ENCODE measurements at places on chromosomes 2 and 18.

DNA sequence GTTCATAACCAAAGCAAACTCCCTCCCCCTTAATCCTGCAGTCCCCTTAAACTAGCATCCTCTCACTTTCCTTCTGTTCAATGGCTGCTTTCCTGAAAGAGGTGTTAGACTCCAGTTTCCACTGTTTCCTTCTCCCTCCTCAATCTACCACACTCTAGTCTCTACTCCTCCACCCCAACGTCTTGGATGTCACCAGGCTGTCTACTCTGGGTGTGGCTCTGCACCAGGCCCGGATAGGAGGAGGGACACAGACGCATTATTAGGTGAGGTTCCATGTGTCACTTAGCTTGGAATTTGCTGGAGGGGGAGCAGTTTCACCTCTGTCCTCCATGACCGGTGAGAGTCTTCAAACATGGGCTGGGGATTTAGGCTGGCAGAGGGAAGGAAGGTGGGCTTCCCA is 61.3 kb downstream of the MTHFD2 start:
- no peaks in the 10 kb centered on the region for H3K4me1 ChIP-seq
- no peaks in the 10 kb centered on the region for H3K36me3 ChIP-seq
- DNase-seq = no peak
- no peak overlapping the region for H3K4me3 ChIP-seq

- no peaks in the 10 kb centered on the region for H3K4me1 ChIP-seq
- H3K27ac ChIP-seq = no peak overlapping the region
- no peak overlapping the region for H3K4me3 ChIP-seq
- no peaks in the 10 kb centered on the region for H3K27me3 ChIP-seq
- H3K36me3 ChIP-seq = no peaks in the 10 kb centered on the region
Observed at GRCh38 chr18:69878213-69878933, 69.3 kb downstream of the CD226 start.

DNA sequence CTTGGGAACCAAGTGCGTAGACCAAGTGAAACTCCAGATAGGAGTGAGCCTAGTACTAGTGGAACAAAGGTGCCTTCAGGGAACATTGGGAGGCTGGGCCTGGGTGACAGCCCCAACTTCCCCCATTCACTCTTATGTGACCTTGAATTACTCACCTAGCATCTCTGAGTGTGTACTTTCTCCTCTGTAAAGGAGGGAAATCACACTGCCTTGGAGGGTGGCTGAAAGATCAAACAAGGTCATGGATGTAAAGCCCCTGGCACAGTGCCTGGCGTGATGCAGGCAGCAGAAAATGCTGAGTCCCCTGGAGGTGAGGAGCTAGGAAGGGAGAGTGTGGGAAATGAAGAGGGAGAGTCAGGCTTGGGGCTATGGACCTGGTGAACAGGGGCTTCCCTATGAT is 45.9 kb downstream of the MARCO start:
- no peaks in the 10 kb centered on the region for H3K27me3 ChIP-seq
- H3K36me3 ChIP-seq = no peaks in the 10 kb centered on the region
- H3K4me1 ChIP-seq = no peaks in the 10 kb centered on the region
- DNase-seq = no peak
- H3K4me3 ChIP-seq = no peak overlapping the region

DNA sequence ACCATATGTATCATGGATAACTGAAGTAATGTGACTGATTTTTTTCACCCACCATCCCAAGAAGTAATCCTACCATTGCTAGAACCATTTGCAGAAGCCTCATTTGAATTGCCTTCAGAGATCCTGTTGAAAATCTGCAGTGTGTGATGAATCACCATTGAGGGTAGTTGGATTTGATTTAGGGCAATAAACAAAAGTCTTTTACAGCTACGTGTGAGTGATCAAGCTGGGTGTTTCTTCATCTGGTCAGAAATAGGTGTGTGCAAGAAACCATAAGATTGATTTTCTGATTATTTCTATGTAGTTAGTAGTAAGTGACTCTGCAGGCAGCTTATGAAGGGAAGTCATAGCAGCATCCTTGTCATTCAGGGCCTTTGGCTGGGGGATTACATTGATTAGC is 159.6 kb downstream of the MGAT5 start:
- peaks cover 21% of the 10 kb centered on the region for H3K4me1 ChIP-seq
- H3K27ac ChIP-seq = peak overlapping the region; percentile 82
- no peak overlapping the region for H3K4me3 ChIP-seq
- no peak for DNase-seq
- no peaks in the 10 kb centered on the region for H3K36me3 ChIP-seq
- no peaks in the 10 kb centered on the region for H3K27me3 ChIP-seq

DNA sequence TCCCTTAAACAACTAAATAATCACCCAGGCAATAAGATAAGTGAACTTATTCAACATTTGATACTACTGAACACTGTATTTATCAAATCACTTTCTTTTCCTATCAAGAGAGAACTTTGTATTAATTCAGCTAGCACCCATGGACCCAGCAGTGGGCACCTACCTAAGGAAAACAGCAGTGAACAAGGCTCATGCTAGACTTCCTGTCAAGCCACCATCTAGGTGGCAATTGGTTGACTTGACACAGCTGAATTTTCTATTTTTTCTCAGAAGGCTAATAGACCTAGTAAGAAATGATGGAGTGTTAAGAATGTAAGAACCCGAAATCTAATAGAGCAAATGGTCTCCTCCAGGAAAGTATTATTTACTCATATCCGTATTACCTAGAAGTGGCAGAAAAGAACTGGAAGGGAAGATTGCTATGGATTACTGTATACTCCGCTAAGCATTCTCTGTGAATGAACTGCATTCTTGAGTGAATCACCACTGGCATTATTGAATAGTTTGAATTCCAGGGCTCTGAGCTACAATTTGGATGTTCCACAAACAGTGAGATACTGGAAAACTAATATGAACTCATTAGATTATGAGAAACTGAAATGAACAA is 988.2 kb upstream of the CDH2 start:
- H3K36me3 ChIP-seq = no peaks in the 10 kb centered on the region
- H3K27ac ChIP-seq = no peak overlapping the region
- no peak for DNase-seq
- H3K27me3 ChIP-seq = no peaks in the 10 kb centered on the region
- H3K4me1 ChIP-seq = peaks cover 8% of the 10 kb centered on the region
- no peak overlapping the region for H3K4me3 ChIP-seq

DNA sequence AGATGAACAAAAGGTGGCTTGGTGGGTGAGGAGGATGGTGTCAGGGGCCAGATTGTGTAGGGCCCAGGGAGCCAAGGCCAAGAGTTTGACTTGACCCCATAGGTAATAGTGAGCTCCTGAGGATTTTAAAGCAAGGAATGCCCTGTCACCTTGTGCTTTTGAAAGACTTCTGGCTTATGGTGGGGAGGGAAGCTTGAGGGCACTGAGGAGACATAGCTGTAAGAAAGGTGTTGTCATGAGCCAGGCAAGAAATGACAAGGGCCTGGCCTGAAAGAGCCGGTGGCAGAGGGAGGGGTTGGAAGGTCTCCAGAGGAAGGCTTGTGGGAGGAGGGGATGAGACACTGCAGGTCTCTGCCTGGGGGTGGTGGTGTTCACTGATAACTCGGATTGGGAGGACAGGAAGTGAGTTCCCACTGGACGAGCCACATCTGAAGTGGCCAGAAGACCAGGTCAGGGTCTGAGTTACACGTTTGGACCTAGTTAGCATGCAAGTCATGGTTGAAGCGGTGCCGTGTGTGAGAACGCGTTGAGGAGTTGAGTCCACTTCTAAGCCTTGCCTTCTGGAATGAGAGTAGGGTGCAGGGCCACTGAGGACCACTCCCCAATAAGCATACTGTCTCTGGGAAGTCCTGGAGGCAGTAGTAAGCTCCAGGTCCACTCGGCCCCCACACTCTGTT is 64.3 kb downstream of the TET3 start:
- no peak overlapping the region for H3K4me3 ChIP-seq
- H3K27ac ChIP-seq = no peak overlapping the region
- no peaks in the 10 kb centered on the region for H3K4me1 ChIP-seq
- H3K36me3 ChIP-seq = peaks cover 37% of the 10 kb centered on the region
- no peaks in the 10 kb centered on the region for H3K27me3 ChIP-seq

DNA sequence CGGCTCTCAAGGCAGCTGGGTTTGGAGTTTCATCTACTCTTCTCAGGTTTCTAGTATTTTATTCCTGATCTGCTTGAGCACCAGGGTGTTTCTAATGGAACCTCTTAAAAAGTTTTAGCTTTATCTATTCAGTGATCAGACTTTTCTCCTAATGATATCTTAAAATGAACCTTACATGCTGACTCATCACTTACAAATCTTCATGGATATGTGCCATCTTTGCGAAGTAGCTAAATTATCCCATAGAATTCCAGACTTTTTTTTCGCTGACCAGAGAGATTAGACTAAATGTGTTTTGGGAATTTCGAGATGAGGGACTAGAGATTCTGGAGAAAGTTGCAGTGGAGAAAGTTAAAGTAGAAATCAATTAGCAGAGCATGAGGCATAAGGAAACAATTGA is 401.0 kb downstream of the GRB14 start:
- H3K27ac ChIP-seq = no peak overlapping the region
- H3K4me1 ChIP-seq = no peaks in the 10 kb centered on the region
- no peak for DNase-seq

DNA sequence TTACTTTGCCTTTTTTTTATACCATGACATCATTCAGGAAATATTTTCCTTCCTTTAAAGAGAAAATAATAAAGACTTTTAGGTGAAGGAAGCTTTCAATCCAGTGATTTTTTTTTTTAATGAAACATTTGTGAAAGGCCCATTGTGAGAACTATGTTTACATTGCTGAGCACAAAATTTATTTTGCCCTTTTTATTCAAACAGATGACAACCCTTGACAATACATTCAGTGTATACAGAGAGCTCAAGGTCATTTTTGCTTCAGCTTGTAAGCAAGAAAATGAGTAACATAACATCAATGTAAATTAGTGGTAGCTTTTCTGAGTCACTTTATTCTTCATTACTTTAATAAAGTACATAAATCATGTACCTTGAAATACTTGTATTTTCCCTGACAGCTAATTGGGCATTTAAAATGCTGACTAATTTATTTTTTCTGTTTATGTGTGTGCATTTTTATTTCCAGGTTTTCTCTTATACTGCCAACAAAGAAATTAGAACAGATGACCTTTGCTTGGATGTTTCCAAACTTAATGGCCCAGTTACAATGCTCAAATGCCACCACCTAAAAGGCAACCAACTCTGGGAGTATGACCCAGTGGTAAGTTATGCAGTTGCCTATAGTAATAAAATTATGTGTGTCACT is 121.6 kb downstream of the GALNT1 start:
- H3K4me1 ChIP-seq = no peaks in the 10 kb centered on the region
- DNase-seq = no peak
- H3K27me3 ChIP-seq = no peaks in the 10 kb centered on the region
- H3K4me3 ChIP-seq = no peak overlapping the region

Data from tibial nerve (tissue), 4 donors.